ENCODE measurements at places on chromosomes 13 and 19.

DNA sequence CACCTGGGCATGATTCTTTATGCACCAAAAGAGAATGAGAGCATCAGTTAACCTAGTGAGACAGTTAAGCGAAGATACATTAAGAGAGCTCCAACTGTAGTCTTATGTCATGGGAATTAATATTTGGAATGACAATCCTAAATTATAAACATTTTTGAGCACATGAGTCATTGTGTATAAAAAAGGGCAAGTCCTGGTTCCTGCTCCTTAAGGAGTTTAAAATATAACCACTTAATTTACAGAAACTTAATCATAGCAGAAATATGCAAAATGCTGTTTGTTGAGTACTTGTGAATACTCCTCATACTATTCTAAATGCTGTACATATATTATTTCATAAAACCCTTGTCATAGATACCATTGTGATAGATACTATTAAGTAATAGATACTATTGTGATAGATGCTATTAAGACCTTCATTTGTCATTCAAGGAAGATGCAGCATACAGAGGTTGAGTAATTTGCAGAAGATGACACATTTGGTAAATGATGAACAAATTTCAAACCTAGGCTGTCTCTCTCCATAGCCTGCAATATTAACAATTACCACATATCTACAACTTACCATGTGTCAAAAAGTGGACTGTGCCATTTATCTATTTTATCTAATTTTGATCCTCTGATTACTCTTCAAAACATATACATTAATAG is 301.0 kb downstream of the TBC1D4 start:
- DNase-seq: no peak

DNA sequence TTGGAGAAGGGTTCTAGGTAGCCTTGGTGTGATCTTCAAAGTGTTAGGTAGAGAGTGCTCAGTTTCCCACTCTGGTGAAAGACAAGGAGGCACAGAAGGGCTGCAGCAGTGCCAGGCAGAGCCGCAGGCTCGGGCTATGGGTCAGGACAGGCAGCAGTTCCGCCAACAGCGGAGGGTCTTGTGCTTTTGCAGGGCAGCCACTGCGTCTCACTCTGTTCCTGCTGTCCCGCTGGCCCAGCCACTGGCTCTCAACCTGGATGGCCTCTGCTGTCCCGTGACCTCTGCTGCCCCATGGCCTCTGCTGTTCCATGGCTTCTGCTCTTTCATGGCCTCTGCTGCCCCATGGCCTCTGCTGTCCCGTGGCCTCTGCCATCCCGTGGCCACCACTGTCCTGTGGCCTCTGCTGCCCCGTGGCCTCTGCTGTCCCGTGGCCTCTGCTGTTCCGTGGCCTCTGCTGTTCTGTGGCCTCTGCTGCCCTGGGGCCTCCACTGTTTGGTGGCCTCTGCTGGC is 175.7 kb downstream of the URI1 start:
- no peak for DNase-seq

DNA sequence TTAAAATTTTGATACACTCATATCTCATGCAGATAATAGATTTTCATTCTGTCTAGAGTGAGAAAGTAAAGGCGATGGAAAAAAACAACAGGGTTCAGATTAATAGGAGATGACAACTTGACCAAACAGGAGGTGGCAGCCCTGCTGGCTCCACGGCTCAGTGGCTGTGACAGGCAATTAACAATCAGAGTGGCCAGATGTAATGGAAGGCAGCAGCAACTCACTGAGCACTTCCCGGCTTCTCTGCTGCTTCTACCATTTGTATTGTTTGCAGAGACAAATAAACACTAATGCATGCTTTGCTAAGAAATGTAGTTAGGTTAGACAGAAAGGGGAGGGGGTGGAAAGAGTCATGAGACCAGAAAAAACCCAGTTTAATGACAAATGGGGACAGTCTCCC is 473.0 kb upstream of the SLC10A2 start:
- DNase-seq: no peak

- DNase-seq: no peak
Observed at GRCh38 chr19:8539621-8540149, 25.7 kb upstream of the ZNF414 start.

DNA sequence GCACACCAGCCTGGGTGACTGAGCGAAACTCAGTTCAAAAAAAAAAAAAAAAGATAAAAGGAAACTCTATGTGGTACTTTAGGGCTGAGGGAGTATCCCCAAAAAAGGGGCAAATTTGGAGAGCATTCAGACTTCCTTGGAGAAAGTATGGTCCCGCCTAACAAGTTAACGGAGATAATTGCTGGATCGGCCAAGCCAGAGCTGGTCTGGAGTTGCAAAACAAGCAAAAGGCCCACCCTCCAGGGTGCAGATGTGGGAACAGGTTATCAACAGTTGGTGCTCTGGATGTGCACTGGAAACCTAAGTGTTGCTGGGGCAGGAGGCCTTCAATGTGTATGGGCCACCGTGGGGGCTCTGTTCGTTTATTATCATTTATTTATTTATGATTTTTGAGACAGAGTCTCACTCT is 2.8 kb downstream of the IQCN start:
- DNase-seq: no peak

DNA sequence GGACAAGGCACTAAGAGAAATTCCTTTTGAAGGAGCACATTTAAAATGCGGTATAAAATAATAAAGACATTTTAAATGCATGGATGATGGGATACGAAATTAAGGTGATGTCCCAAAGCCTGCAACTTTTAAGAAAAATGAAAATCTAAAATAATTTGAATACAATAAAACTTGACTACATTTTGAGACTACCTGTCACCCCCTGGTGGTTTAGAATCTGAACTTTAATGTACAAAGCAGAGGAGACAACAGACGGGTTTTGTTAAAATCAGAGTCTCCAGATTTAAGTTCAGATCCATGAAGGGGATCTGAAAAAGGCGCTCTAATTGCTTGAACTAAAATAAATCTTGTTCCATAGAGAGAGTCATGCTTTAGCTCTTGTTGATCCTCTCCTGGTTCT is 1129.3 kb upstream of the PCDH20 start:
- no peak for DNase-seq

DNA sequence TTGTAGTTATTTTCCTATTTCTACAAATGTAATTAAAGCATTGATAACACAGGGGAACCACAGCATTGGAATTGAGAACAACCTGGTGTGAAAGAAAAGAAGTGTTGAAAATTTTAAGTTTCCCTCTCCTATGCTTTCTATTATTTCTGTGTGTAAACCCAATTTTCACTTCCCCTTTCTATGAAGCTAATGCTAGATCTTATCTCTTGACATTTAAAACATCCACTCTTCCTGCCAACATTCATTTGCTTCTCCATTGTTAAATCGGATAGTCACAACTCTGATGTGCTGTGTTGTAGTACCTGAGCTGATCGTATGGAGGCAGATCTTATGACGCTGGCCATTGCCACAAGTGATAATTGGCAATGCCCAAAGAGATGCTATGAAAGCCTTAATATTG is 203.0 kb downstream of the ITGBL1 start:
- no peak for DNase-seq

DNA sequence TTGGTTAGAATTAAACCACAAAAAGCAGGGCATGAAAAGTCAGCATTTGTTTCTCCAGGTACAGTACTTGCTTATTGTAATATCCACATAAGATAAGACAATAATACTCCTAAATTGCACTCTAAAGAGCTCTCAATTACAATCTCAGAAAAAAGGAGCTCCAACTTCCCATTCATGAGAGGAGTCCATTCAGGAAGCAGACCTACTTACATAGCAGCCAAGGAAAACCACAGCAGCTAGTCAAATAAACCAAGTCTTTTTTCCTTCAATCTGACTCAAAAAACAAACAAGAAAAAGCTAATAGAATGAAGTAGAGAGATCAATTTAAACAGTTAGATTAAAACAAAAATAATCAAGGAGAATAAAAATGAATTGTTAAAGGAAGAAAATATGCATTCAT is 885.2 kb upstream of the SLITRK6 start:
- no peak for DNase-seq
